ENCODE measurements at places on chromosomes 16 and 17.

DNA sequence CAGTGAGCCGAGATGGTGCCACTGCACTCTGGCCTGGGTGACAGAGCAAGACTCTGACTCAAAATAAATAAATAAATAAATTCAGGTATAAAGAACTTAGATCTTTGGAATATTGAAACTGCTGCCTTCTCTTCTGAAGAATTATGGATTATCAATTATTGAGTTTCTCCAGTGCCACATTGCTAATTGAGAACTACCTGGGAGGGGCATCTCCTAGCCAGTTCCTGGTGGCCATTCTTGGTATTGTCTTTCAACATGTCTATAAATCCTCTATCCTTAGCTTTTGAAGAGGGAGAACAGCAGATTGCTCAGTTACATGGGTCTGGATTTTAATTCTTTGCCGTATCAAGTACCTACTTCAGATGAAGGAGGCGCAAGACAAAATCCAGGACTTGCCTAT is 29.2 kb downstream of the CALCOCO2 start:
- no peak for DNase-seq

- DNase-seq = no peak
Observed at GRCh38 chr17:51487947-51488346, 227.6 kb downstream of the UTP18 start.

GRCh38 chr17:43907998-43908721 is 824 bp upstream of the MPP2 start:
- DNase-seq = no peak

GRCh38 chr17:45288825-45289224 is 26.9 kb upstream of the SPATA32 start:
- DNase-seq = no peak

DNA sequence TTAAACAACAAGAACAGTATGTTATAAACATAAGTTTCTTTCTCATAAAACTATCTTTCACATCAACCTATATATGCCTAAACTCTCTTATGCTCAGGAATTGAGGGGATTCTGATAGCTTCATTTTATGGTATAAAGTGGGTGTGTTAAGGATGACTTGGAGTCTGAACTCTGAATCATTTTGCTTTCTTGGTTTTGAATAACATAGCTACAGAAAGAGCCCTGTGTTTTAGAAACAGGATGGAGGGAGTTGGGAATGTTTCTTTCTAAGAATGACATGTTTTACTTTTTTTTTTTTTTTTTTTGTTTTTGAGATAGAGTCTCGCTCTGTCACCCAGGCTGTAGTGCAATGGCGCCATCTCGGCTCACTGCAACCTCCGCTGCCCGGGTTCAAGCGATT is 50.1 kb downstream of the RHOT1 start:
- DNase-seq = no peak

DNA sequence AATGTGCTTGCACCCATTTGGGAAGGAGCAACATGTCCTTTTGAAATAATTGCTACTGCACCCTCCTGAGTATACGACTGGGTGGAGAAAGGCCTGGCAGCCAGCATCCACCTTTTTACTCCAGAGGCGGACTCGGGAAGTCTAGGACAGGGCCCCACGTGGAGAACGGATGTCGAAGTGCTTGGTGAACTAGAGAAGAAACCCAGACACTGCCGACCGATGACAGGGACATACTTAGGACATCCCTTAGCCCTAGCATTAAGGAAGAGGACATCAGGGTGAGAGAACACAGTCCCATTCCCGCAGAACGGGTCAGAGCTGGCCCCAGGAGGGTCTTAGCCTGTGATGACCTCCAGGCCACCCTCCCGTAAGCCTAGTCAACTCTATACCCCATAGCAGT is 3.8 kb downstream of the YBX2 start:
- DNase-seq = no peak

DNA sequence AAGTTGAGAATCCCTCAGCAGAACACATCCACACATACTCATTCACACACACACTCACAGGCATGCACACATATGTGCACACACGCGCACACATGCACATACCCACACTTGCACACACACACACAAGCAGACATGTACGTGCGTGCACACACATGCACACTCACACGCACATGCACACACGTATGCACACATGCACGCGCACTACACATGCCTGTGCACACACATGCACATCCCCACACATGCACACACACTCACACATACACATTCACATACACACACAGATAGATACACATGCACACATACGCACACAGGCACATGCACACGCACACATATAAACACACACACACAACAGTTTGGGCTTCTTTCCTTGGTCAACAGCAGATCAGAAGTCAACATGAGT is 24.0 kb downstream of the GSG1L start:
- no peak for DNase-seq

GRCh38 chr17:43766413-43767052 is 7.9 kb upstream of the SOST start:
- DNase-seq = no peak

DNA sequence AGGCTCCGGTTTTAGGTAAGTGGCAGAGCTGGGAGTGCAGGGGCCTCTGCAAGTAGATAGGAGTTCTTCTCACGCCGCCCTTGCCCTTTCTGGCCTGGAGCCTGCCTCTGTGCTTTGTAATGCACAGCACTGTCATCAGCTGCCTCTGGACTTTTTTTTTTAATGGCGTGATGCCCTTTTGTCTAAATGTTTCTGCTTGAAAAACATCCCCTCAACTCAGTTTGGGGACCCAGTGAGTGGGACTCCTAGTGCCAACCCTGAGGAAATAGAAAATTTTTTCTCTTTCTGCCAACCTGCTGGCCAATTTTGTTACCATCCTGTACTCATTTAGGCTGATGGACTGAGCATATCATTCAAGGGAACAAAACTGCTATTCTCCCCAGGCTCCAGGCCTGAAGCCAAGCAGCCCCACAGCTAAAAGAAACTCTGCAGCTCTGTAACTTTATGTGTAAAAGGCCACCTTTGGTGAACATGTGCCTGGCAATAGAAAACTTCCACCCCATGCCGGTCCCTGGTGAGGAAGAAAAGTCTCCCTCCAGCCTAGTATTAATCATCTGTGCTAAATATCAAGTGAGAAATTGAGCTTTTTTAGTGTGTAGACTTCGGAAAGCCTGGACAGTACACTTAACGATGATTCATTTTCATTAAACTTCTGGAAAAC is 22.5 kb downstream of the SLC6A2 start:
- no peak for DNase-seq

DNA sequence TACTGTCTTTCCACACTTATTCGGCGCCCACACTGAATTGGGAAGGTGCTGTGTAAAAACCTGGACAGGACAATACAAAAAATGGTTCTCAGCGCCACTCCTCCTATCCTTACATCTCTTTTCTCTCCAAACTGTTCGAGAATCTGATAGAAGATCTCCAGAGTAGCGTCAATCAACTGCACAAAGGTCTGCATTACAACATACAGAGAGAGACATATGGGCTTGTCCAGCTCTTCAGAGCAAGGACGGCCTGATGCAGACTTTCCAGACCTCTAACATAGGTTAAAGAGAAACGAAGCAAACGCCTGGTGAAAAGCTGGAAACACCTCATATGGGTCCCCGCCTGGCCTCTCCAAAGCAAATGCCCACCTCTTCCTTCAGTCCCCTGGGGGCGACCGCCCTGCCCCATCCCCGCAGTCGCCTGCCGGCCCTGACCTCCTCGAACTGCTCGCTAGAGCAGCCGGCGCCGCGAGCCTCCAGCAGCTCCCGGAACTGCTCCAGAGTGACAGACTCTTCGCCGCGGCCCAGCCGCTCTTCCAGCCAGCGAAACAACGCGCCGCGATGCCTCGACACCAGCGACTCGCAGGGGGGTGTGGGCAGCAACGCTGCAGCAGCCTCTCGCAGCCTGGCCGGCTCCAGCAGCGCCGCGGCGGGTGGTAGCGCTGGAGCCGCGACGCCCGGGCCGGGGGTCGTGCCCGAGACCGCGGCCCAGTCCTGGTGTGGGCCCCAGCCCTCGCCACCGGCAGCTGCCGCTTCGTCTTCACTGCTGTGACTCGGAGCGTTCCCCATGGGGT is 526 bp downstream of the ZZEF1 start:
- DNase-seq = no peak

DNA sequence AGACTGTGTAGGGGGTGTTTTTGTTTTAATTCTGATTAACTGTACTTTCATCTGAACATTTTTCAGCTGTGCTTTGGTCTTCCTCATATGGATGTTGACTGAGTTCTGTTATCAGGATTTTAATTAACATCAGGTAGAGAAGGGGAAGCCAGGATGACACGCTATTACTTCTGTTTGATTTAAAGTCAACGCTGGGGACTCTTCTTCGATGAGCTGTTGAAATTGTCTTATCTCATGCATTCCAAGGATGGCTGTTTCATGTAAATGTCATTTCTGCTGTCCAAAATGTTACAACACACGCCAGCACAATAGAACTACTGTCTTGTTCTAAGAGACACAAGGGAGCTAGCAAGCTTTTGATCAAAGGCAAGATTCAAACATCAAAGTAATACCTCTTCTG is 263.3 kb upstream of the CDH5 start:
- DNase-seq = no peak

GRCh38 chr17:1978396-1978949 is 46.7 kb downstream of the RTN4RL1 start:
- no peak for DNase-seq

- DNase-seq = peak; percentile 37
Observed at GRCh38 chr17:29807520-29808361, 122.3 kb downstream of the SSH2 start.

Data from glomerular endothelial cell (primary cell).